ENCODE measurements at places on chromosomes 2 and 18.
A peak's percentile ranks its signal among the peaks of the same experiment; 100 is the strongest.

DNA sequence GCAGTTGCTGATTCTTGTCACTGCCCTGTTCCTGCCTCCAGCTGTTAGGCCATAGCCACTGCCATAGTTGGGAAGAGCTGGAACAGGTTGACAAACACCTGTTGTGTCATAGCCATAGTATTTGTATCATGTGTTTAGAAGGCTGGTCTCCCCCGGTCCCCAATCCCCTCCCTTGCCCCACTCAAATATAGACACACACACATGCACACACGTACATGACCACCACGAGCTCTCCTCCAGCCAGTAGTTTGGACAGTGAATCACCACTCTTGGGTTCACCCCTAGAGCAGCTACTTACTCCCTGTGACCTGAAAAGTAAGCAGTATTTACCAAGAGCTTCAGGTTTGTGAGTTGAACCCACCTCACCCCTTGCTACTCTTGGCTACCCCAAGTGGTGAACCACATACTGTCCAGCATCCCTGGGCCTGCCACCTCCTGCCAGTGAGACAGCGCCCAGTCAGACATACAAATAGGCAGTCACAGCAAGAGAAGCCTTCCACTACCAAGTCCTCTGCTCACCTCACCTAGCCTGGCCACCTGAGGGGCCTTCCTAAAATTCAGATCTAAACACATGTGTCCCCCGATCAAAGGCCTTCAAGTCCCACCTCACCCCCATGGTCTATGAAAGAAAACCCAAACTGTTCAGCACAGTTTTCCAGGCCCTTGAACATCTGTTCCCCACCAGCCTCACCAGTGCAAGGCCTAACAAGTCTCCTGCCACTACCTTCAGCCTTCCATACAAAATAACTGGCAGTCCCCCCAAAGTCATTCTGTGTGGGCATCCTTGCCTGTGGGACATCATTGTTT, 7.1 kb downstream of the PCBP1 start:
- no peak for DNase-seq

DNA sequence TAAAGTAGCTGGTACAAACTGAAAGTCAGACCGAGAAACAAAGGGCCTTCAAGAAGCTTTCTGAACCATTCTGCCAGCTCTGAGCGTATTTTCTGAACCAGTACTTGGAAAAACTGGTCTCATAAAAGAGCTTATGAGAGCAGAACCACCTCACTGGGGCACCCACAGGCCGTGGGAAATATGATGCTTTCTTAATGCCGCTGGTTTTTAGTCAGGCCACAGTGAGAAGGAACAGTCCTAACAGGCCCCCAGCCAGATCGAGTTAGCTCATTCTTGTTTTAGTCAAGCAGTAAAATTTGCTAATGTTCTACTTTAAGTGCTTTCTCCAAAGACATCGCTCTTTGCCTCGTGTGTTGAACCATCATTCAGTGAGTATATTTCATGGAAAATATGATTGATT, 12.7 kb upstream of the NOSTRIN start:
- no peak for DNase-seq

DNA sequence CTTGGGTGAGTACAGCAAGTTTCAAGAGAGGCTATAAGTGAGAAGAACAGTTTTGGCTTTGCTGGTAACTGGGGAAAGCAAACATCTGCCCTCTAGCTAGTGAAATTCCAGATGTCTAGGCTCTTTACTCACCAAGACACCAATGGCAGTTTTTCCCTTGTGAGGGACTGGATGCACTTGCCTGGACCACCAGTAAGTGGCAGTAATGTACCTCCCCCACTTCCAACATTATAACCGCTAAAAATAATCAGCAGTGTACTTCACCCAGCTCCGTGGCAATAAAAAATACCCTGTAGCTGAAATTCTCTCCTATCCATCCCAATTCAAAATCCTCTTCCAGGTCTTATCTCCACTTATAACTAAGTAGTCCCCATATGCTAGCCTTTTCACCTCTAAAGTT, 383.9 kb downstream of the ARHGAP15 start:
- DNase-seq: peak; percentile 74

GRCh38 chr18:65769652-65770051, 18.8 kb downstream of the CDH7 start:
- no peak for DNase-seq

GRCh38 chr2:124683536-124684428, 658.7 kb downstream of the CNTNAP5 start:
- DNase-seq: no peak

DNA sequence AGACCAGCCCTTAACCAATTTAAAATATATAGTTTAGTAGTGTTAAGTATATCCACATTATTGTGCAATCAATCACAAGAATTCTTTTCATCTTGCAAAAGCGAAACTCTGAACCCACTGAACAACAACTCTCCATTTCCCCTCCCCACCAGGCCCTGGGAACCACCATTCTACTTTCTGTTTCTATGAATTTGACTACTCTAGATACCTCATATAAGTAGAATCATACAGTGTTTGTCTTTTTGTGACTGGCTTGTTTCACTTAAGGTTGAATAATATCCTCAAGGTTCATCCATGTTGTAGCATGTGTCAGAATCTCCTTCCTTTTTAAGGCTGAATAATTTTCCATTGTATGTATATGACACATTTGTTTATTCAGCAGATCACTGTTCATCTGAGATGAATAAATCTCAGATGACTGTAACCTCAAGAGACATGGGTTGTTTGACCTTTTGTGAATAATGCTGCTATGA, 8.1 kb upstream of the SOS1 start:
- DNase-seq: no peak

- DNase-seq: no peak
Measured at GRCh38 chr2:170766693-170767092, 3.5 kb upstream of the ERICH2 start.

GRCh38 chr2:70420143-70420542, 118.3 kb upstream of the FAM136A start:
- DNase-seq: no peak

- DNase-seq: no peak
Measured at GRCh38 chr2:77034445-77034844, 487.7 kb downstream of the LRRTM4 start.

DNA sequence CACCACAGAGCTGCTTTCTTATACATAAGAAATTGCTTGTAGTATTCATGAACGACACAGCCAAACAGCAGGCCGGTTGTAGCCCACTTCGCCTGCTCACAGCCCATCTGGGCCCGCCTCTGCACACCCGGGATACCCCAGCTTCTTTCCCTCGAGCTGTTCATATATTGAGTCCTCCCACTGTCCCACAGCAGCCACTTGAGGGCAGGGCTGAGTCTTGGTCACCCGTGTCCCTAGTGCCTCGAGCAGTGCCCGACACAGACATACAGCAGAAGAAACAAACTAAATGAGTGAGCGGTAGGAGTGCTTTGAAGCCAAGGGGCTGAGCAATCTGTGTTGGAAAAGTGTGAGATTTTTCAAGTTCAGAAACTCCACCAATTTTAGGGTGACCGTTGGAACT, 251.4 kb downstream of the KLHL29 start:
- DNase-seq: peak; percentile 24

DNA sequence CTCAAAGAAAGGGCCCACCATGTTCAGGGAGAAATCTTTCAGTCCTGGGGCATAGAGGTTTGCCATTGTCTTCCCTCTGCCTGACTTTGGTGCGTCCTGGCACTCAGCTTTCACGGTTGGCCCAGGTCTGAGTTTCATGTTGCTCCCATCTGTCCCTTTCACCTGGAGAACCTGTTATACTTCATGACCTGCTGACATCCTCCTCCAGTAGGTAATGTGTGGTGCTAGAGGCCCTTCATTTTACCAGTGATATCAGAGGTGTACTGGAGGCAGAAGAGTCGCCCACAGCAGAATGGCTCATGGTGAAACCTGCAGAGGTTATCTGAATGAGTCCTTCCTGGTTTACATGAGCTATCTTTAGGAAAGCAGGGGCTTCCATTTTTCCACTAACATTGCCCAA, 128.8 kb upstream of the DLX2 start:
- no peak for DNase-seq

DNA sequence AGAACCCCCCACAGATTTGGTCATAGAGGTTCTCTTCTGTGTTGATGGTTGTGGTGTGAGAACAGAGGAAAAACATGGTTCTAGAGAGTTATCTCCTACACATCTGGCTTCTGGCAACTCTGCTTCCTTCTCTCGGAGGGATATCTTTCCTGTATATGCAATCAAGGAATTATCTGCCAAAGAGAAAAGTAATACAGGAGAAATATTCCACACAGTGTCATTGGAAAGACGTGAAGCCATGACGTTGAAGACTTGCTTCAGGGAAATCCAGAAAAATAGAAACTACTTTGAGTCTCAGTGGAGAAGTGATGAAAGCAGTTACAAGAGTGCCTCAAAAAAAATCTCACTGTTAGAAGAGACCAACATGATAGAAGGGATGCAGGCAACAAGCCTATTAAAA, 78.5 kb downstream of the RAB31 start:
- no peak for DNase-seq

DNA sequence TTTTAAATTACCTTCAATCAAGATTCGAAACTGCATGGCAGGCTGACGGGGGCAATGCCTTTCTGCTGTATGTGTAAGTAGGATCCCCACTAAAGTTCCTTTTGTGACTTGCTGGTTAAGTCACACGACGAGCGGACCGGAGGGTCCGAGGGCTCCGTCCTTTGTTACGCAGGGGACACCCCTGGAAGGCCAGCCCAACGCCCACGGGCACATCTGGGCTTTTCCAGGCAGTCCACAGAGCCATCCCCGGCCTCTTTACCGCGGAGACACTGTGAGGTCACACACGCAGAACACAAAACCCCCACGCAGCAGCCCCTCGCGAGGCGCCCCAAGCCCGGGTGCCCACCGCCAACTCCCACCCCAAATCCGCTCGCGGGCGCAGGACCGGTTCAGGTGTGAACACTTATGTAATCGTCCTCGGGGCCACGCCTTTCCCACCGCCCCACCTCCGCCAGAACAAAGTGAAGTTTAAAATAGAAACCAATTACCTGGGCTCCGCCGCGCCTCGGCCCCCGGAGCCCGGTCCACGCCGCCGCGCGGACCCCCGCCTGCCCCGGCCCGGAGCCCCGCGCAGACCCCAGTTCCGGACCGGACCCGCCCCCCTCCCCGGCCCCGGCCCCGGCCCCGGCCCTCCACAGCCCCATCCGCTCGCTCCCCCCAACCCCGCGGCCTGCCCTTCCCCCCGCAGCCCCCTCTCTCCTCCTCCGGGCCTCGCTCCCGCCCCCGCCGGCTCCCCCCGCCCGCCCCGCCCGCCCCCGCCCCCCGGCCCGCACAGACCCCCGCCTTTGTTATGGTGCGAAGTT, 4.2 kb downstream of the ZNF516 start:
- DNase-seq: peak; percentile 56

DNA sequence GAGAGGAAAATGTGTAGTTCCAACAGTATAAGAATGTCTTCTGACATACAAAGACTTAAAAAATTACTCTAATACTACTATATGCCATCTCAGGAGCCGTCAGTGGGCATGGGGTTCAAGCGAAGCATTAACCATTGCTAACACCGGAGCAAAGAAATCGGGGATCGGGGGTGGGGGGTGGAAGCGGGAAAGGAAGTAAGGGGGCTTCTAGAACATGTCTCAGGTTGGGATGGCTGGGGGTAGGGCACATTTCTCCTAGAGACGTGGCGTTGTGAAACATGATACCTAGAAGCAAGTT, 702 bp downstream of the LMAN1 start:
- DNase-seq: peak; percentile 33

DNA sequence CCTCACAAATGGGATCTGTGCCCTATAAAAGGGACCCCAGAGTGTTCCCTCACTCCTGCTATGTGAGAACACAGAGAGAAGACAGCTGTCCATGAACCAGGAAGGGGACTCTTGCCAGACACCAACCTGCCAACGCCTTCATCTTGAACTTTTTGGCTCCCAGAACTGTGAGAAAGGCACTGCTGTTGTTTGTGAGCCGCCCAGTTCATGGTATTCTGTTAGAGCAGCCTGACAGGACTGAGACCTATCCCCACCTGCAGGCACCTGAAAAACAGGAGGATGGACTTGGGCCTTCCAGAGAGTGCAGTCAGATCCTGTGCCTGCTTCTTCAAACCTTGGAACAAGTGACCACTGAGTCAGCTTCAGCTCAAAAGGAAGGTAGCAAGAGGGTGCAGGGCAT, 51.4 kb downstream of the CRACDL start:
- DNase-seq: no peak

DNA sequence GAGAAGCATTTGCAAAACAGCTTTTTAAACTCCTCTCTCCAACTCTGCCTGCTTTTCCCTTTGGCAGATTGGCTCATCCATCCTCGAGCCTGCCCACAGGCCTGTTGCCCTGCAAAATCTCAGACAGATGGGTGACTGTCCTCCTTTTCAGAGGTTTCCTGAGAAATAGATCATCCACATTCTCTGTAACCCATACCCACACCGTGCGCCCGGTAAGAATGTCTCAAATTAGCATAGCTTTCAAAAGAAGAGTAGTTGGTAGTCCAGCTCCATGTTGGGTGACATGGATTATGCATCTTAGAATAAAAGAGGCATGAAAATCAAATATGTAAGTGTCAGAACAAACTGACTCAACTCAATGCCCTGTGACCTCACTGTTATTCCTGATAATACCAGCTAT, 457.9 kb downstream of the TSN start:
- DNase-seq: no peak

- no peak for DNase-seq
Measured at GRCh38 chr18:54479365-54479764, 111.7 kb upstream of the DYNAP start.

DNA sequence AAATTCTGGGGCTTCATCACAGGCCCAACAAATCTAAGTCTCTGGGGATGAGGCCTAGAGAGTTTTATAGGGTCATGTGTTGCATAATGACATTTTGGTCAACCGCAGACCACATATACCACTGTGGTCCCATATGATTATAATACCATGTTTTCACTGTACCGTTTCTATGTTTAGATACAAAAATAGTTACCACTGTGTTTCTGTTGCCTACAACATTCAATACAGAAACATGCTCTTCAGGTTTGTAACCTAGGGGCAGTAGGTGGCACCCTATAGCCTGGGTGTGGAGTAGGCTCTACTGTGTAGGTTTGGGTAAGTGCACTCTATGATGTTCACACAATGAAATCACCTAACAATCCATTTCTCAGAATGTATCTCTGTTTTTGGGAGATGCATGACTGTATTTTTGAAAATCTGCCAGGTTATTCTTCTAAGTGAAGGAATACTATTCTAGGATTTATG, 485.2 kb downstream of the PTPRM start:
- no peak for DNase-seq

DNA sequence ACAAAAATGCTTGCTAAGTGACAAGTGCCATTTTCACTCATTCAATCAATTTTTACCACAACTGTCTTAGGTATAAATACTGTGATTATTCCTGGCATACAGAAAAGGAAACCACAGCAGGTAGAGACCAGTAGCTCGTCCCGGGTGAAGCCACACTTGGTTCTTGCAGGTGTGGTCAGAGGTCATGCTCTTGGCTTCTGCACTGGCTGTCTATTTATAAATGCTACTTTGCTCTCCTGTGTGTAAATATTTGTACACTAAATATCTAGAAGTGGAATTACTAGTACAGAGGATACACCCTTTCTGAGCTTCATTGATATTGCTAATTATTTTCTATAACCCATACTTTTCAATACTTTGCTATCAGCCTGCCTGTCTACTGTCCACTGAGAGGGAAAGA, 284.6 kb downstream of the MYT1L start:
- DNase-seq: no peak
